ENCODE measurements at places on chromosomes 7 and 10.

DNA sequence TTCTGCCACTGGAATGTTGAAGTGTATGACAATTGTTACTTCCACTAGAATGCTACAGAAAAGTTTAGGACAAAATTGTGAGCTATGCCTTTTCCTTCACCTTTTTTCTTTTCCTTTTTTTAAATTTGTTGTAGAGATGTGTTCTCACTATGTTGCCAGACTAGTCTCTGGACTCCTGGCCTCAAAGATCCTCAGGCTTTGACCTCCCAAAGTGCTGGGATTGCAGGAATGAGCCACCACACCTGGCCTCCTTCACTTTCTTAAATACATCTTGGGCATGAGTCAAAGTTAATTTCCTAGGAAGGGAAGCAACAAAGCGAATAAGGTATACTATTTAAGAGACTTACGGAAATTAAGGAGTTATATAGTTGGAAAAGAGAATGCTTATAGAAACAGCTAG is 2.7 kb upstream of the SNX13 start:
- DNase-seq: no peak

DNA sequence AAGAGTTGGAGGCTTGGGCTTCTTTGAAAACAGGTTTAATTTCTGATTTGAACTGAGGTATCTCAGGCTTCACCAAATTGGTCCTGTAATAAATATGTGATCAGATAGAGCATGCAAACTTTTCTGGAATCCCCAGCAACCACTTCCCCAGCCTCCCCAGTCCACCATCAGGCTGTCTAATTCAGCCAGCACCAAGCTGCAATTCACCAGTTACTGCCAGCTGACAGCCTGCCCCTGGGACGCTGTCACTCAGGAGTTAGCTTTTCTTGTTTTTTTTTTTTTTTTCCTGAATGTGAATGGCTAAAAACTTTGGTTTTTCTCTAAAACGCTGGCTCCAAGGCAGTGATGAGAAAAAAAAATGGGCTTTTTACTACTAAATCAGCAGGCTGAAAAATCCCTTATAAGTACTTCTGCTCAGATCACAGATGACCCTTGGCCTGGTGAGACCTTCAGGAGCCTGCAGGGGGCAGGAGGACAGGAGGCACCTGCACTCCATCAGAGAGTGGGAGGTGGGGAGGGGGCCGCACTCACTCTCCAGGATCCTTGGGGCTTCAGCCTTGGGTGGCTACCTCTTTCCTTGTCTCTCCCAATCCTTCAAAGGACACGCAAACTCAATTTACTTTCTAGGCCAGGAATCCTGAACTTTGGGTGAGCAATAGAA is 349.4 kb downstream of the GATA3 start:
- DNase-seq: no peak

DNA sequence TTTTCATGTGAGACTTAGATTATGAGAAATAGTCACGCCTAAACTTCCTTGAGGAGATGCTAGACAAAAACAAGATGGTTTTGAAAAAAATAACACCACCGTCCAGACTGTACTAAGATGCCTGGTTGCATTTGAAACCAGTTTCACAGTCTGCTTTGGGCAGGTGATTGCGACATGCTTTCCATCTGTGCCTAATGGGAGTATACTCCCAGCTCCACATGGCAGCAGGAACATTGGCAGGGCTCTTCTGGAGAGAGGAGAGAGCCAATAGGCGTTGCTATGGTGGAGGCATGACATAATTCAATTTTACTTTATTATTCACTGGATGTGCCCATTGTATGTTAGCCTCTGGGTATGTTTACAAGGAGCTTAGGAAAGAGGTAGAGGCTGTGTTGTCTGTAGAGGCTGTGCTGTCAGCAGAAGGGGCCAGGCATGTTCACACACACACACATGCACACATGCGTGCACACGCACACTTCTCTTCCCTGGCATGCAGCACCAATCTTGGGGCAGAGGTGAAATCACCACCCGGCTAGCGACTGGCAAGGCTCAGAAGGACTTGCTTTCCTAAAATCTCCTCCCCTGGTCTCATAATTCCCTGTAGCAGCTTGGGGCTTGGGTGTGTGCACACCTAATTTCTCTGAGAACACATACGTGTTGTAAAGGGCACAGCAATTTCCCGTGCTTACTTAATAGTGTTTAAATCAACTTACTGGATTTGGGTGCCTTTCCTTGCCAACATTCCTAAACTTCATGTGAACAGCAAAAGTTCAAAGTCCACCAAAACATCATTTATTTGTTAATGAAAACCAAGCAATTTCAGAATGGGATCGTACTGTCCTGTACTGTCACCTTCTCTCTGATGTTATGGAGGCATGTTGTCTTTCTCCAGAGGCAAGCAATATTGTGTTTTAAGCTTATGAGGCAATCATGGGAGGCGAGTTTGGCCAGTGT is 162.1 kb downstream of the TCF7L2 start:
- no peak for DNase-seq

- no peak for DNase-seq
Observed at GRCh38 chr7:92076509-92076908, 57.8 kb downstream of the CYP51A1 start.

DNA sequence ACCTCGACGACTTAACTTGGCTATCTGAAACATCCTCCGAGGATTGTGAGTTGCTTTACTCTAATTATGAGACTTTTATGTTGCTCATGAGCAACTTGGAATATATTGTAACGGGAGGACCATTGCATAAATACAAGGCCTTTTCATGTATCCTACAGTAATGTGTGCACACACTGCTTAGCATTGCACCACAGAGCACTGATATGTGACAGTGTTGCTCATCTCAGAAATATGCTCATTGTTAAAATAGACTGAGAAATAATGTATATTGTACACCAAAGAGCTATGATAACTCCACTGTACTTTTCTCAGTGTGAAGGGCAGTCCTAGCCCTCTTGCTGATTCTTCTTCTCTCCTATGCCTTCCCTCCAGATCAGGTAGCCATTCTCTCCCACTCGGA is 102.8 kb upstream of the CDK13 start:
- DNase-seq: no peak

GRCh38 chr10:93039721-93040120 is 20.9 kb upstream of the CYP26C1 start:
- DNase-seq: no peak

DNA sequence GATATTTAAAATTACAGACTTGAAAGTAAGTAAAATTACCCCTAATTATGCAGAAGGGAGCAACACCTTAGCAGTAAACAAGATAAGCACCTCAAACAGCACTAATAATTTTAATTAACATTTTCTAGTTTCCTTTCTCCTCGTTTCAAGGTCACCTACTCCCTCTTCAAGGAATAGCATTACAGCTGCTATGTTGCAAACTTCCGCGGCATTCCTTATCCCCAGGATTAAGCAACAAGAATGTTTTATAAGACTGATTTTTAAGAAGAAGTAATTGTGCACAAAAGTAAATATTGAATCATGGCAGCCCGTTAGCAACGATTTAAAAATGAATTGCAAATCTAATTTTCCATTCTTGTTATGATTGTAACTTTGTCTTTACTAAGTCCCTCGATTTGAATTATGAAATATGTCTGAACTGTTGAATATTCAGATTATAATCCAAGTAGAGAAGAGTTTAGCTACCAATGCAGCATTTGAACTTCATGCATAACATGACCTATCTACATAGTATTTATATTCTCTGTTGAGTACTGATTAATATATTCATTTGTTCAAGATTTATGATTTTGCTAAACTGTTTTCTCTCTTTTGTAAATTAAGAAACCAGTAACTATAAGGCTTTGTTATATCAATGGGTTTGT is 593.5 kb upstream of the MGMT start:
- no peak for DNase-seq

DNA sequence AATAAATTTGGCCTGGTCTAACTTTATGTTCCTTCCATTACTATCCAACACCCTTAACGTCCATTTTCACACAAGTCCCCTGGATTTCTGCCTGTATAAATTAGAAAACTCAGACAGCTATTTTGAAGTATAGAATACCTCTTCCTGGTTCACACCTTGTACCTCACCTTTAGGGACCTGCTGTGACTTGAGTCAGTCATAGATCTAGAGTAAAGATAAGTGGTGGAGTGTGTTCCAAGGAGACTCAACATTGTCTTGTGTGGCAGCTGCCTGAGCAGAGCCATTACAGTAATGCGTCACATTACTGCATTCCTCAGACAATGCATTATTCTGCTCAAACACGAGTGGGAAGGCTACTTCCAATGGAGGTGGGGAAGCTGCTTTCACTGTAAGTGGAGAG is 513.9 kb downstream of the ADRA2A start:
- DNase-seq: no peak

GRCh38 chr7:149085866-149086265 is 4.7 kb downstream of the ZNF786 start:
- DNase-seq: no peak

- no peak for DNase-seq
Observed at GRCh38 chr7:805261-805660, 27.0 kb upstream of the SUN1 start.

GRCh38 chr7:38682606-38683005 is 51.4 kb upstream of the AMPH start:
- no peak for DNase-seq

- no peak for DNase-seq
Observed at GRCh38 chr7:52920977-52921376, 114.5 kb upstream of the POM121L12 start.

DNA sequence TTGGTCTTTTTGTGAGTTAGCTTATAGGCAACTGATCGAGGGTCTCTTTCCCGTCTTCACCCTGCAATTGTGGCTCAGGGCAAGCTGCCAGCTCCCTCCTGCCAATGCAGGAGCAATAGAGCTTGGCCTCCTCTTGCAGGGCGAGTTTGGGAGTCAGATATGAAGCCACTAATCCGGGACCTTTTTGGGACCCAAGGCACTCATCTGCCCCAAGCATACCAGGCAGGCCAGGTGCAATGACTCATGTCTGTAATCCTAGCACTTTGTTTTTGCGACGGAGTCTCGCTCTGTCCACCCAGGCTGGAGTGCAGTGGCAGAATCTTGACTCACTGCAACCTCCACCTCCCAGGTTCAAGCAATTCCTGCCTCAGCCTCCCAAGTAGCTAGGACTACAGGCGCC is 21.1 kb downstream of the LIMK1 start:
- no peak for DNase-seq

GRCh38 chr10:89207801-89208551 is 859 bp upstream of the CH25H start:
- DNase-seq: no peak

- no peak for DNase-seq
Observed at GRCh38 chr7:50206453-50207250, 97.9 kb upstream of the IKZF1 start.

DNA sequence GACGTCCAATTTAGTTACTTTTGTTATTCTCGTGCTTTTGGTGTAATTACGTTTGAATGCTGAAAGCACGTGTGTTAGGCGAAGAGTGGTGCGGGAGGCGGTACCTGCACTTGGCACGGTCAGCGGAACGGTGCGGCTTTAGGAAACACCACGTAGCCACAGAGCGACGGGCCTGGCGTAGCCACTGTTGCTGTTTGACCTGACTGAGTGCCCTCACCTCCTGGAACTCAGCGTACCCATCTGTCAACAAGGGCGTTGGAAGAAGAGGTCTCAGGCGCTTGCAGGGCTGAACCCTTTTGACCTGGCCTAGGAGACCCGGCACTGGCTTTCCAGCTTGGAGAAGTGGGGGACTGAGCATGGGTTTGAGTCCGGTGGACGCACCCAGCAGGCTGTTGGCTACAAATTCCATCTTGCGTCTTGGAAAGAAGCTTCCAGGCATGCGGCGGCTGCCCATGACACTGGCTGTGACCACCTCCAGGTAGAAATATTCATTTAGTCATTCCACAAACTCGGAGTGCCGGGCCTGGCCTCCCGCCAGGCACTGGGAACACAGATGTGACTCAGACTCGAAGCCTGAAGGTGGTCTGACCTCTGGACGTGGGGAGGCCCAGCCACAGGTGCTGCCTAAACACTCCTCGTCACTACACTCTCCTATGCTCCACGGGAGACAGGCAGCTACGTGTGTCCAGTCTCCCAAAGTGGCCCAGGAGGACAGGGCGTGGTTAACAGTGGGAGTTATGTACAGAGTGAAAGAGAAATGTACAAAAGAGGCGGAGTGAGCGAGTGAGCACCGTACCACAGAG is 22.2 kb downstream of the FAM20C start:
- no peak for DNase-seq

DNA sequence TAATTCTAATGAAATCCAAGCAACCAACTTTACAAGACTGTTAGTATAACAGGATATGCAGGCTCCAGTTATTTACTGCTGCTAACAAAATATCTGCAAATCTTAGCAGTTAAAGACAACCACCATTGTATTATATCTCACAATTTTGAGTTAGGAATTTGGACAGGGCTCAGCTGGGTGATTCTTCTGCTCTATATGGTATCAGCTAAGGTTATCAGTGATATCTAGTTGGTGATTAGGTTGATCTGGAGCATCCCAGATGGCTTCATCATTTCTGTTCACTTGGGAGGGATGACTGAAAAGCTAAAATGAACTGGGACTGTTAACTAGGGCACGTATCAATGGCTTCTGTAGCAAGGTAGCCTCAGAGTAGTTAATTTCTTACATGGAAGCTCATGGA is 105.7 kb downstream of the MBL2 start:
- DNase-seq: no peak

GRCh38 chr7:84668116-84668515 is 473.5 kb upstream of the SEMA3A start:
- no peak for DNase-seq

DNA sequence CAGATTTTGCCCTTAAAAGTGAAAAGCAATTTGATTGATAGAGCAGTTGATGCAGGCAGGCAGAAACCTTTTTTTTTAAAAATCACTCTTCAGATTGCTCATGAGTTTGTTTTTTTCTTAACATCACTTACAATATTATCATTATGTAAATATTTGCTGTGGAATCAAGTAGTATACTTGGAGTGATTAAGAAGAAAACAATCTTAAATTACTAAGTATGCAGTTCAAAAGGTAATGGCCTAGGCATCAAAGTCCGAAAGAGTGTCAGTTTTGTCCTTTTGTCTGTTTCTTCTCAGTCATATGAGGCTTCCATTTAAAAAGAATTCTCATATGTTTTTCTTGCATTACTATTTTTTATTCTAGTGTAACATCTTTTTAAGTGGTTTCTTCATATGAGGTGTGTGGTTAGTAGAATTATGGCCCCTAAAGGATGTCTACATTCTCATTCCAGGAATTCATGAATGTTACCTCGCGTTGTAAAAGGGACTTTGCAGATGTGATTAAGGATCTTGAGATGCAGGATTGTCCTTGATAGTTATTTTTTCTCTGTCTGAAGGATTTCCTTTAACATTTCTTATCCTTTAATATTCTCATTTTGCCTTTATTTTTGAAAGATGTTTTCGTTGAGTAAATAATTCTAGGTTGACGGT is 44.0 kb downstream of the BICC1 start:
- DNase-seq: no peak

All from cortex of kidney (tissue), 1 donor.